NCI-H226 (cell line): ENCODE measurements at places on chromosomes 3 and 15.

DNA sequence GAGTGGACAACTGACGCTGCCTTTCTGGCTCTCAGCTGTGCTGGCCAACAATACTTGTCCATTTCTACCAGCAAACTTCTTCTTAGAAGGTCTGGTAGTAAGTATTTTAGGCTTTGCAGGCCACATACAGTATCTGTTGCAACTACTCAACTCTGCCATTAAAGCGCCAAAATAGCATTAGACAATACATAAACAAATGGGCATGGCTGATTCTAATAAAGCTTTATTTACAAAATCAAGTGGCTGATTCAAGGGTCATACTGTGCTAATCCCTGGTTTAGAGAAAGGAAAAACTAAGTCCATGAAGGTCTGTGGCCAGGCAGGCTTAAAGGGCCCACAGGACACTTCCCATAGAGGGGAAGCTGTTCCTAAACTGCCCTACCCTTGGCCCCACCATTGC is 26.3 kb upstream of the TPM1 start:
- DNase-seq: no peak

DNA sequence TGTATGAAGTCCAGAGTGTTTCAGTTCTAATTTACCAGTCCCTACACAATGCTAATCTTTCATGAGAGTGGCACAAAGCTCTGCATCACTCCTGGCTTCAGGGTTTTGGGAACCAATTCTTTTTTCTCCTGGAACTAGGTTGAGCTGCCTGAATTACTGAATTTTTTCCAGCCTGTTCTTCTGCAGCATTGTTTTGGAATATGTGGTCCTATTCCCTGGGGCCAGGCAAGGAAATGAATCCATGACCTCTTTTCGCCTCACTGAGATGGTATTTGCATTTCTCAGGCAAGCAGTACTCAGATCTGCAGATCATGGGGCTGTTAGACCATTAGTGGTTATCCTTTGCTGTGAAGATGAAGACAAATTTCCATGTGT is 25.6 kb upstream of the GPR171 start:
- peak; percentile 68 for DNase-seq

- DNase-seq: peak; percentile 7
Measured at GRCh38 chr15:60798821-60799220, 319.9 kb upstream of the ICE2 start.

- no peak for DNase-seq
Measured at GRCh38 chr15:45187894-45188830, at the start of gene SHF. Gene SHF, minus strand, starts transcription at chr15:45187966. Its CDS starts 15 bp downstream, at chr15:45187951.

- no peak for DNase-seq
Measured at GRCh38 chr3:115084686-115085085, 62.4 kb downstream of the ZBTB20 start.
